GM23338 (cell line): ENCODE measurements at places on chromosomes 1 and 21. TPM values are rescaled to one million over a fixed set of nuclear protein-coding genes. Genes with fewer than 3 reads are reported as not detected.

PGLYRP3 gene
- not detected in 2 replicates for total RNA-seq

LHX8 gene
- 0.27 and 0.73 TPM in 2 replicates for total RNA-seq

MR1 gene
- total RNA-seq: not detected in 2 replicates

IGSF9 gene
- total RNA-seq: 23.5 and 27.6 TPM in 2 replicates

DUSP23 gene
- total RNA-seq: 50.8 and 56.3 TPM in 2 replicates

SLC9C2 gene
- 1.1 TPM in 1 of 2 replicates, not detected in the other for total RNA-seq

DNA sequence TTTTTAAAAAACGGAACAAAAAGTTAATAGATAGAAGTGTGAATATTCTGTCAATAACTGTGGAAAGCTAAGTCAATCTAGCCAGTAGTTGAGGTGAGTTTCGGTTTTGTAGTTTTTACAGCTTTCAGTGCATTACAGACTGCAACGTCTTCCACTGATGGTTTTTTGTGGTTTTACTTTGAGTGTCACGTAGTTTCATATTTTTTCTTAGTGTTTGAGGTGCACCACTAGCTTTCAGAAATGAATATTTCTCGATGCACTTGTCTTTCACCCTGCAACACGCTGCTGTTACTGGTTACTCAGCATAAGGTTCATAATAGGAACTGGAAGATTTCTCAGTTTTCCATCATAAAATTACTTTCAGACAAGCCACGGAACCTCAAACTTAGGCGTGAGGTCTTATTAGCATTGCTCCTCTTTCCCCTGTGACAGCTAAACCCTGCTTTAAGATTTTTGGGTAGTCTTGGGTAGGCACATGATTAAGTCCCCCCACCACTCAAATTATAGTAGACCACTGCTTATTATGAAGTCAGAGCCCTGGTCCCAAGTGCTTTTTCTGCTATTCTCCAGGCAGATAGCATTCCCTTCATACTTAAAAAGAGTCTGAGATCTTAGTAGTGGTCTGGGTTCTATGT, 1412.7 kb downstream of the KCNT2 start:
- H3K36me3 ChIP-seq: no peaks in the 10 kb centered on the region
- DNase-seq: no peak
- no peak overlapping the region for H3K4me3 ChIP-seq
- no peak overlapping the region for H3K27ac ChIP-seq

- no peak overlapping the region for H3K27ac ChIP-seq
- H3K4me3 ChIP-seq: no peak overlapping the region
- H3K4me1 ChIP-seq: peaks cover 10% of the 10 kb centered on the region
- H3K36me3 ChIP-seq: no peaks in the 10 kb centered on the region
Measured at GRCh38 chr1:6991266-6991665, 206.0 kb downstream of the CAMTA1 start.

GRCh38 chr21:37071561-37072273, 1.2 kb downstream of the PIGP start:
- peak; percentile 20 for DNase-seq
- H3K27ac ChIP-seq: no peak overlapping the region
- H3K27me3 ChIP-seq: peaks cover 44% of the 10 kb centered on the region
- no peaks in the 10 kb centered on the region for H3K36me3 ChIP-seq

DNA sequence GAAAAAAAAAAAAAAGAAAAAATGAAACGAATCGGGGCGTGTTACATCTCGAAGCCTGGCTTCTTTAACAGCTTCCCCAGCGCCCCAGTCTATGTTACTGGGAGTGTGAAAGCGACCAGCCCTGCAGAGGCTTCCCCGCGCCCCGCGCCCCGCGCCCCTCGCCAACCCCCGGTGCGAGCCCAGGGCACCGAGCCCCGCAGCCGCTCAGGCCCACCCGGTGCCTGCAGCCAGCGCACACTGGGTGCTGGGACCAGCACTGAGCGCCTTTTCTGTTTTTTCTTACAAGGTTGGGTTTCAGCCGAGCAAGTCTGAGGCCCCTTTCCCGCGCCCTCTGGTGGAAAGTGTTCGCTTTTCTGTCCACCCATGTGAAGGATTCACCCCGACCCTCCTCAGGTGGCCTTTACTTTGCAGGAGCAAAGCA, 42.1 kb upstream of the ZNF496 start:
- H3K27ac ChIP-seq: peak overlapping the region; percentile 29; the same call in 1 of the 2 replicates
- H3K4me3 ChIP-seq: peak overlapping the region; percentile 43; the same call in 1 of the 2 replicates
- no peaks in the 10 kb centered on the region for H3K27me3 ChIP-seq
- no peaks in the 10 kb centered on the region for H3K36me3 ChIP-seq
- peaks cover 59% of the 10 kb centered on the region for H3K4me1 ChIP-seq

DNA sequence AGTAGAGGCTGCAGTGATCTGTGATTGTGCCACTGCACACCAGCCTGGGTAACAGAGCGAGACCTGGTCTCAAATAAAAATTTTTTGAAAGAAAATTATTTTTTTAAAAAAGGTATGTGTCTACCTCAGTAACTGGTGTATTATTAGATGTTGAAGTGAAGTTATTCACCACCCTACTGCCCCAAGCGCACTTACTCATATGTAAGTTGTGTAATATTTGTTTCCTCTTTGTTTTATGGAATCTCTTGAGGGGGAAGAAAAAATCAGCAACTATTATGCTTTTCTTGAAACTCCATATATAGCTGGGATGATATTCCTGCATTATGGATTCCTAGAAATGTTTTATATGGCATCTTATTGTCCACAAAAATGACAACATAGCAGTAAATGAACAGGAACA, 21.3 kb downstream of the RBM15 start:
- DNase-seq: no peak
- no peak overlapping the region for H3K4me3 ChIP-seq
- H3K27ac ChIP-seq: no peak overlapping the region
- H3K36me3 ChIP-seq: peaks cover 21% of the 10 kb centered on the region; the same call in 1 of the 2 replicates
- no peaks in the 10 kb centered on the region for H3K4me1 ChIP-seq

GRCh38 chr1:201248721-201249559, 34.4 kb upstream of the PKP1 start:
- no peaks in the 10 kb centered on the region for H3K36me3 ChIP-seq
- no peak overlapping the region for H3K27ac ChIP-seq
- no peaks in the 10 kb centered on the region for H3K27me3 ChIP-seq
- H3K4me1 ChIP-seq: no peaks in the 10 kb centered on the region
- no peak for DNase-seq

- no peaks in the 10 kb centered on the region for H3K27me3 ChIP-seq
- H3K4me1 ChIP-seq: no peaks in the 10 kb centered on the region
- H3K27ac ChIP-seq: no peak overlapping the region
Measured at GRCh38 chr1:96660051-96660450, 61.5 kb upstream of the PTBP2 start.

DNA sequence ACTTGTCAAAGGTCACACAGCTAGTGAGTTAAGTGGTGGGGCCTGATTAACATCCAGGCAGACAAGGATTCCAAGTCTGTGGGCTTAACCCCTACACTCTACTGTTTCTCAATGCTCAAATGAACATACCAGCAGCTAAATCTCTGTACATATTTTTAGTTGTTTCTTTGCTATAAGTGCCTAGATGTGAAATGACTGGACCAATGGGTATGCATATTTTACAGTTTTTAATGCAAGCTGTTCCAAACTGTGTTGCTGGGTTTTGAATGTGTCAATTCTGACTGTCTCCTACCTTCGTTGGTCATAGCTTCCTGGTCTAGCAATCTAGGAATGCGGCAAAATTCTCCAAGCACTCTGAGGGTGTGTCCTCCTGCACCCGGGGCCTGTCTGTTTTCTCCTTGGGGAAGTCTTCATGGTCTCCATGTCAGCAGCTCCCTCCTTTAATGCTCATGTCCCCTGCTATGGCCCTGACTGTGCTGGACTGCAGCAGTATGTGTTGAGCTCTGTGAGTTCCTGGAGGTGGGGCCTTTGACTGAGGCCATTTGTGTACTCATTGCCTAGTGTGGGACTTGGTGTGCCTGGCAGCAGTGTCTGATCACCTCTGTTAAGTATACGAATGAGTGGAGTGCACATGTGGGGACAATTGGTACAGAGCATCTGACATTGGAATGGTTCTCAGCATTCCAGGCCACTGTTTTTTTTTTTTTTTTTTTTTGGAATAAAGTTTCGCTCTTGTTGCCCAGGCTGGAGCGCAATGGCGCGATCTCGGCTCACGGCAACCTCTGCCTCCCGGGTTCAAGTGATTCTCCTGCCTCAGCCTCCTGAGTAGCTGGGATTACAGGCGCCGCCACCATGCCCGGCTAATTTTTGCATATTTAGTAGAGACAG, 72.9 kb upstream of the SLC2A1 start:
- no peak overlapping the region for H3K27ac ChIP-seq
- no peaks in the 10 kb centered on the region for H3K36me3 ChIP-seq
- no peak overlapping the region for H3K4me3 ChIP-seq
- H3K4me1 ChIP-seq: peaks cover 3% of the 10 kb centered on the region

GRCh38 chr1:91506071-91506470, 5.4 kb downstream of the CDC7 start:
- peaks cover 20% of the 10 kb centered on the region; the same call in 1 of the 2 replicates for H3K36me3 ChIP-seq
- DNase-seq: no peak
- no peak overlapping the region for H3K4me3 ChIP-seq

DNA sequence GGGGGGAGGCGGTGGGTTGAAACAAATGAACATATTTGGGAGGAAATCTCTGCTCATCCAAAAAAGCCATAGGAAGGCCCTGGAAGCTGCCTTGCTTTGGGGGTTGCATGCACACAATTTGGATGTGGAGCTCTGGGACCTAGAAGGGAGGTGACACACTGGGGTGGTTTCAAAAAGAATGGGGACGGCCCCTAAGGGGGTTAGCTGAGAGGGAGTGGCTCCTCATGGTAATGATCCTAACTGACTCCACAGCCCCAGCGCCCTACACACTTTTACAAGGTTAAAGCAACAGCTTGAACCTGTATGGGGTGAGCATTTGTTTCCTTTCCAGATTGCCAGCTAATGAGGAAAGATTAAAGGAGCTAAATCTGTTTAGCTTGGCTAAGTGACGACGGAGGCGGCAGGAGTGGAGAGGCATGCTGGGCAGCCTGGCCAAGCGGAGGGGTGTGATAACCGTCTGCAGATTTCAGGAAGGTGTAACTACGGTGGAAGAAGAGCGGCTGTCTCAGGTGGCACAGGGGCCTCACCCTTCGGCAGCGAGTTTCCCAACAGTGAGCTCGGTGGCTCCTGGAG, 107.3 kb downstream of the RNF220 start:
- H3K27ac ChIP-seq: no peak overlapping the region
- peaks cover 43% of the 10 kb centered on the region for H3K4me1 ChIP-seq
- H3K27me3 ChIP-seq: no peaks in the 10 kb centered on the region
- no peak for DNase-seq
- H3K36me3 ChIP-seq: no peaks in the 10 kb centered on the region
- no peak overlapping the region for H3K4me3 ChIP-seq

DNA sequence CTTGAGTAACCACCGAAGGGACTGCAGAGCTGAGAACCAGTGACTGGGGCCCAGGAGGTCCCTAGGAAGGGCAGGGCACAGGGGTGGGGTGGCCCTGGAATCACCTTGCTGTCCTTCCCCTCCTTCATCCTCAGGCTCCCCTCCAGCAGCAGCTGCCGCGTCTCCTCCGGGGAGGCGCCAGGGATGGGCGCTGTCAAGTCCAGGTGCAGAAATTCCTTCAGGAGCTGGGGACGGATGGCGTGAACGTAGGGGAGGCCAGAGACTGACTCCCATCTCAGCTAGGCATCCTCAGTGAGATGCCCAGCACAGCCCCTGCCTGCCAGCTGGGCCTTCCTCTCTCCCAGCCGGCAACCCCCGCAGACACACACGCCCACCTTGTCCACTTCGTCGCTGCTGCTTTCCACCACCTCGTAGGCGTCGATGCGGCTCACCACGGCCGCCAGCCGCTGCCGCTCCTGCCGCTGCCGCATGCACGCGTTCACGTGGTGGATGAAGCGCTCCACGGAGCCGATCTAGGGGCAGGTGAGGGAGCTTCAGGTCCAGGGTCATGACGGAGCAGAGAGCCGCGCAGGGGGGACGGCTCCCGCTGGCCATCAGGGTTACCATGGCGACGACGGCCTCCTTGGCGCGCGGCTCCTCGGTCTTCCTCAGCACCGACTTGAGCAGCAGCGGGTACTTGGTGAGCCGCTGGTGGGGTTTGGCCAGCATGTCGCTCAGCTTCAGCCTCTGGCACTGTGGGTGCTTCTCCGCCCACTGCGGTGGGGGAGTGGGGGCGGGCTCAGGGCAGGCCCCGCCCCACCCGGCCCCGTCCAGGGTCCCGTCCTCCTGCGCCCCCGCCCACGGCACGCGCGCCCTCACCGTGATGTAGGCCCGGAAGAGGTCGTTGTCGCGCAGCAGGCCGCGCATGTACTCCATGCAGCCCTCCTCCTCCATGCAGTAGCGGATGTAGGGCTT, 4.4 kb upstream of the TNFRSF25 start:
- peak; percentile 75 for DNase-seq
- H3K4me3 ChIP-seq: peak overlapping the region; percentile 74
- peaks cover 4% of the 10 kb centered on the region; the same call in 1 of the 2 replicates for H3K27me3 ChIP-seq
- H3K36me3 ChIP-seq: no peaks in the 10 kb centered on the region

DNA sequence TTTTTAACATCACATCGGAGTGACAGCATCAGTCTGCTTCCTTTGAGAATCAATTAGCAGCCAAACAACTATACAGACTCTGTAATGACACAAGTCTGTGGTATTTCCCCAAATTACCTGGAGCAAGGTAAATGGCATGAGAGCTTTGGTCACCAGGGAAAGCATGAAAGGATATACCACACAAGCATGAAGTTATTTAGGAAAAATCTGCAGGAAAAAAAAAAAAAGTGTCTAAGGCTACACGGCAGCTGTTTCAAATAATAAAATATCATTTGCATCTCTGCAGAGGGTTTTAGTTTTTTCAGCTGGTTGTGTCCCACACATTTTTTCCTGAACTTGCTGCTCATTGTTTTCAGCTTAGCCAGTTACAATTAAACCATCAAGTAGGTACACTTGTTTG, 234.7 kb downstream of the TTLL7 start:
- no peak for DNase-seq
- no peak overlapping the region for H3K4me3 ChIP-seq
- H3K4me1 ChIP-seq: no peaks in the 10 kb centered on the region
- H3K27me3 ChIP-seq: no peaks in the 10 kb centered on the region
- no peak overlapping the region for H3K27ac ChIP-seq

- H3K36me3 ChIP-seq: no peaks in the 10 kb centered on the region
- no peak for DNase-seq
Measured at GRCh38 chr1:158458263-158458662, 3.4 kb upstream of the OR10K1 start.

DNA sequence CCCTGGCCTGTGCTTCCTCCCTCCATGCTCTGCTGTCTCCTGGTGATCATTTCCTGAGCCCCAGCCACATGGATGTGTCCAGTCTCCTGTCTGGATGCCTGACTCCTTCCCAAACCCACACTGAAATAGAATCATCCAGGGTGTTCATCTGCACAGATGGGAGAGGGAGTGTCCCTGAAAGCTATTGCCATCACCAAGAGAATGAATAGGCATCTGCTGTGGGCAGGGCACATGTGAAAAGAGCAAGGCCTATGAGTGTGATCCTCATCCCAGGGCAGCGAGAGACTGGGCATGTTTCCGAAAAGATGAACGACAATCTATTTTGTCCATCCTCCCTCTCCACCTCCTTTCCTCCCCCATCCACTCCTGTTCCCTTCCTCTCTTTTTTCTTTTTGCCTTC, 5.0 kb downstream of the IGSF21 start:
- peaks cover 49% of the 10 kb centered on the region for H3K27me3 ChIP-seq
- DNase-seq: no peak
- no peak overlapping the region for H3K27ac ChIP-seq
- peaks cover 16% of the 10 kb centered on the region for H3K4me1 ChIP-seq
- H3K36me3 ChIP-seq: no peaks in the 10 kb centered on the region
- H3K4me3 ChIP-seq: no peak overlapping the region

- peak; percentile 40 for DNase-seq
- H3K4me1 ChIP-seq: peaks cover 7% of the 10 kb centered on the region; the same call in 1 of the 2 replicates
- H3K27me3 ChIP-seq: no peaks in the 10 kb centered on the region
- no peaks in the 10 kb centered on the region for H3K36me3 ChIP-seq
Measured at GRCh38 chr1:223319905-223320580, 43.9 kb downstream of the SUSD4 start.
